Posterior vena cava (tissue), 2 donors: ENCODE measurements at places on chromosomes 1 and 21. TPM values are rescaled to one million over a fixed set of nuclear protein-coding genes. Genes with fewer than 3 reads are reported as not detected.

Gene TMEM81
- 1.4 TPM for total RNA-seq

Gene RXFP4
- not detected for total RNA-seq

Gene LCE2A
- not detected for total RNA-seq

Gene BARHL2
- not detected for total RNA-seq
